ENCODE measurements at places on chromosomes 11 and 22.
A peak's percentile ranks its signal among the peaks of the same experiment; 100 is the strongest.

- DNase-seq: no peak
Measured at GRCh38 chr11:69005631-69006368, 7.2 kb downstream of the MRGPRF start.

- no peak for DNase-seq
Measured at GRCh38 chr11:33861941-33862589, 29.8 kb downstream of the LMO2 start.

DNA sequence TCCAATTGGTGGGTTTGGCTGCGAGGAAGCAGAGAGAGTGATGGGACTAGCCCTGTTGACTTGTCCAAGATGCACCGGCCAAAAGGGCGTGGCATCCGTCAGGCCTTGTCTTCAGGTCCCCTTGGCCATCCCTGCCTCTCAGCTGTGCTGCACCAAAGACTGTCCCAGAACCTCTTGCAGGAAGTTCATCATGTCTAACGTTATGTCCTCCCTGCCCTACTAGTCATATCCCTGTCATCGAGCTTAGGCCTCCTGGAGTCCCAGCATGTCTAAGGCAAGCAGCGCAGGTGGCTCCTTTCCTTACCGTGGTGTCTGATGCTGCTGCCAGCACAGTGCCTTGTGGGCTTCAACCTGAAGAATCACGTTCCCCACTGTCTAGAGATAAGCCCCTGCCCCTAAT lies 51.2 kb downstream of the NECTIN1 start:
- DNase-seq: no peak

DNA sequence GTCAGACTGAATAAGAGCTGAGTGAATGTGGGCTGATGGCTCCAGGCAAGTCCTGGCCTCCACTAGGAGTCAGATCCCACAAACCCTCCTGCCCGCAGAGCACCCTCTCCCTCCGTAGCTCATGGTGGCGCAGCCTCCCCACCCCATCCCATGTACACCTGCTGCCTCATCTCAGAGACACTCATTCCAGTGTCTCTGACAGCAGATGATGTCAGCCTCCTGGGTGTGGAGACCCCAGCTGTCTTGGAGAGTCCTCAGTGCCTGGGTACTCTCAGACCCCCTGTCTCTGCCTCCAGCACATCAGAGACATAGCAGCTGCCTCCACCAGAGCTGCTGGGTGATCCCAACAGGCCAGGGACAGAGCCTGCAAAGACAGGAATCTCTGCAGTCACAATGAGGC lies 9.5 kb downstream of the IGLL5 start:
- DNase-seq: no peak

GRCh38 chr22:38681582-38682335 lies at the start of gene TOMM22:
Gene TOMM22, plus strand, starts transcription at chr22:38681957. Its CDS starts 22 bp downstream, at chr22:38681979.
- DNase-seq: peak; percentile 70

GRCh38 chr11:33324302-33324985 lies 67.3 kb downstream of the HIPK3 start:
- DNase-seq: no peak
